ENCODE measurements at places on chromosomes 7 and 10.

DNA sequence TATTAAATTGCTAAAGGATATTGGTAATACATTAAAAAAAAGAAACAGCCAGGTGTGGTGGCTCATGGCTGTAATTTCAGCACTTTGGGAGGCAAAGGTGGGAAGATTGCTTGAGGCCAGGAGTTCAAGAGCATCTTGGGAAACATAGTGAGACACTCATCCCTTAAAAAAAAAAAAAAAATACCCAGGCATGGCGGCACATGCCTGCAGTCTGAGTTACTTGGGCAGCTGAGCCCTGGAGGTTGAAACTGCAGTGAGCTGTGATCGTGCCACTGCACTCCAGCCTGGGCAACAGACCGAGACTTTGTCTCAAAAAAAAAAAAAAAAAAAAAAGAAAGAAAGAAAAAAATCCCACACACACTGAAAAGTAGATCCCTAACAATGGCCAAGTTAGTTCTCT, 59.7 kb downstream of the MACC1 start:
- DNase-seq = peak; percentile 59

- peak; percentile 1 for DNase-seq
Measured at GRCh38 chr7:146902728-146903127, 786.1 kb downstream of the CNTNAP2 start.

GRCh38 chr10:75329190-75329745, 72.3 kb downstream of the ZNF503 start:
- DNase-seq = no peak

DNA sequence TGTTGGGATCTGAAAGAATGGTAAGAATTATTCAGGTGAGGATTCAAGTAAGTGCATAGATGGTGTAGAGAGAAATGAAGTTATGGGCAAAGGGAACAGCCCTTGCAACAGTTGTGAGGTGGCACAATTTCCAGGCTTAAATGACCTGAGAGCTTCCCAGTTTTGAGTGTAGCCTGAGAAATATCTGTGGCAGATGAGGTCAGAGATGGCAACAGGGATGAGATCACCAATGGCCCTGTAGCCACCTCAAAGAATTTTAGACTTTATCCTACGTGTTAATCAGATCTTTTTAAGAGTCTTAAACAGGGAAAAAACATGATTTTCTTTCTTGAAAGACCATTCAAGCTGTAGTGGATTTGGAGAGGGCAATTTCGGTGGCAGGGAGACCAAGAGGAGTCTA, 1.9 kb upstream of the NRF1 start:
- DNase-seq = peak; percentile 36

GRCh38 chr7:142910481-142910880, 23.1 kb downstream of the TRPV5 start:
- no peak for DNase-seq

DNA sequence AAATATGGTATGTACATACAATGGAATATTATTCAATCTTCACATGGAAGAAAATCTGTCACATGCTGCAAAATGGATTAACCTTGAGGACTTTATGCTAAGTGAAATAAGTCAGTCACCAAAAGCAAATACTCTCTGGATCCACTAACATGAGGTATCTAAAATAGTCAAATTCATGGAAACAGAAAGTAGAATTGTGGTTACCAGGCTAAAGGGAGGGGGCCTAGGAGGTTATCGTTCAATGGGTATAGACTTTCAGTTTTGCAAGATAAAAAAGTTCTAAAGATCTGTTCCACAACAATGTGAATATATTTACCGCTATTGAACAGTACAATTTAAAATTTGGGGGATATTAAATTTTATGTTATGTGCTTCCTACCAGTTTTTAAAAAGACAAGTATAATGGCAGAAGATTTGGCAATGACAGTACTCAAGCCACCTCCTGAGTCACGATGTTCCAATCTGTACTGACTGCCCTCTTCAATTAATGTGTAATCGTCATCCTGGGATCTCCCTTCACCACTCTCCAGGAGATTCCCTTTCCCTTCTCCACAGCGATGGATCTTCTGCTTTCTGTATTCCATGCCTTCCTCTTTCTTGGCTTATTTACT, 32.3 kb upstream of the IL6 start:
- DNase-seq = no peak

DNA sequence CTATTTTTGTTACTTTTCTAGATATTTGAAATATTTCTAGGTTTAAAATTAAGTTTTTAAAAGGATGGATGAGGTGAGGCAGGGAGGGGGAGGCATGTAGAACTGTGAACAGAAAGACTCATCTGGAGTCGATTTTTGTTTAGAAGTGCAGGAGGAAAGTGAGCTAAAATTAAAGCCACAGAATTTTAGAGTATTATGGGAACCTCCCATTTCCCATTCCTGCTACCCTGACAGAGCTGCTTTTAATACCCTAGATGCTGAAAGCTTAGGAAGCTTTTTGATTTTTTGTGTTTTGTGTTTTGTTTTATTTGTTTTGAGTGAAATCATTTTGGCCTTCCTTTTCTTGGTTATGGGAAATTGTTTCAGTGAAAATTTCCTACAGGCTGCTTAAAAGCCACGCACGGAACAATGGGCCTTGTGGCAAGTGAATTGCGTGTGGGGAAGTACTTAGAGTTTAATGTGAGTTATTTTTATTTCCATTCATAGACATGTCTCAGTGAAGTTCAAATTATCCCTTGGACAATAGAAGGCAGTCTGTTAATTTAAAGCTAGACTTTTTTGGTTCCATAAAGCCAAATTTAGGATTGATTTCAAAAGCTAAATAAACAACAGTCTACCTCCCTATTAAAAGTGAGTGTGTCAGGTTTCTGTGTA, 102.0 kb upstream of the HDAC9 start:
- no peak for DNase-seq

- DNase-seq = peak; percentile 31
Measured at GRCh38 chr7:40015790-40016296, 65.8 kb downstream of the CDK13 start.

DNA sequence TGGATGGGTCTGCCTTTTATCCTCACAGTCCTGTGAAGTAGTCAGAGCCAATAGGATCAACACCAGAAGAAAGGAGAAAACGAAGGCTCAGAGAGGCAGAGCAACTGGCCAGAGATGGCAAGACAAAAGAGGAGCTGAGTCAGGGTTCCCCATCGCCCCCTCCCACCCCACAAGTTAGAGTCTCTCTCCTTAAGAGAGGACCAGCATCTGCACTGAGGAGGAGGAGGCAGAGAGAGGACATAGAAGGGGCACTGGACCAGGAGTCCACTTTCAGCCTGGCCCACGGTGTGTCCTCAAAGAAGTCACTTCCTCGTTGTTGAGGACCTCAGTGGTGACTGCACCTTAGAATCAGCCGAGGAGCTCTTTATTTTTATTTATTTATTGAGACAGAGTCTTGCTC, 11.6 kb downstream of the SPOCK2 start:
- no peak for DNase-seq

DNA sequence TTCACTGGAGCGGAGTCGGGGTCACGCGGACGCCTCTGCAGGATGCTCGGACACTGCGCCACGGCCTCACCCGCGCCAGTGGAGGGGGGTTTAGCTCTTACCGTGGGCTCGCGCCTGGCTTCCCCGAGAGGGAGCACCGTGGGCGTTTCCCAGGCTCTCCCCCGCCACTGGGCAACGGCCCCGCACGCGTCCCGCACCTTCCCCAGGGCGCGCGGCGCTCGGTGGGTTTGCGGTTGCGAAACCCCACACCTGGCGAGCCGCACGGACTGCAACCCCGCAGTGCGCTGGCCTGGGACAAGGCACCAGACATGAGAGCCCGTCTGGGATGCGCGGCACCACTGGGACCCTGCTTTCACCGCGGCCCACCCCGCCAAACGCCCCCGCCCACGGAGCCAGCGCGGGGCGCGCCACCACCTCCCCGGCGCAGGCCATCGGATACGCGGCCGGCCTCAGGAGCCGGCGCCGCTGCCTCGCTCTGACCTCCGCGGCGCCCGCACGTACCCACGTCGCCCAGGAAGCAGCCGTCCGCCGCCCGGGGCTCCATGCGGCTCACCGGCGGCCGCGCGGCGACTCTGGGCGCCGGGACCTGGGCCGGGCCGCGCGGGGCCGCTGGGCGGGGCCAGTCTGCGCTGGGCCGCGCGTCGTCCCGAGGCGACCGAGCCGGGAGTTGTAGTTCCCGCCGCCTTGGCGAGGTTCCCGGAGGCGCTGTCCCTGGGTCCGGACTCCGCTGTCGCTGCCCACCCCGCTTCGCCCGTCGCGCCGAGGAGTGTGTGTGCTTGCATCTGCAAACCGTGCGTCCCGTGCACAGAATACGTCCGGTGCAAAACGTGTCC, at the start of gene ASB13:
ASB13 (minus strand) TSS at position 588 of the 833 bp plus-strand sequence; CDS start at position 544, 44 bp downstream.
- DNase-seq = peak; percentile 33

GRCh38 chr10:54985732-54986131, 184.7 kb upstream of the PCDH15 start:
- no peak for DNase-seq

- DNase-seq = no peak
Measured at GRCh38 chr10:50416881-50417280, 165.6 kb upstream of the ASAH2 start.

- DNase-seq = peak; percentile 29
Measured at GRCh38 chr10:44980309-44981171, 1.9 kb upstream of the DEPP1 start.

DNA sequence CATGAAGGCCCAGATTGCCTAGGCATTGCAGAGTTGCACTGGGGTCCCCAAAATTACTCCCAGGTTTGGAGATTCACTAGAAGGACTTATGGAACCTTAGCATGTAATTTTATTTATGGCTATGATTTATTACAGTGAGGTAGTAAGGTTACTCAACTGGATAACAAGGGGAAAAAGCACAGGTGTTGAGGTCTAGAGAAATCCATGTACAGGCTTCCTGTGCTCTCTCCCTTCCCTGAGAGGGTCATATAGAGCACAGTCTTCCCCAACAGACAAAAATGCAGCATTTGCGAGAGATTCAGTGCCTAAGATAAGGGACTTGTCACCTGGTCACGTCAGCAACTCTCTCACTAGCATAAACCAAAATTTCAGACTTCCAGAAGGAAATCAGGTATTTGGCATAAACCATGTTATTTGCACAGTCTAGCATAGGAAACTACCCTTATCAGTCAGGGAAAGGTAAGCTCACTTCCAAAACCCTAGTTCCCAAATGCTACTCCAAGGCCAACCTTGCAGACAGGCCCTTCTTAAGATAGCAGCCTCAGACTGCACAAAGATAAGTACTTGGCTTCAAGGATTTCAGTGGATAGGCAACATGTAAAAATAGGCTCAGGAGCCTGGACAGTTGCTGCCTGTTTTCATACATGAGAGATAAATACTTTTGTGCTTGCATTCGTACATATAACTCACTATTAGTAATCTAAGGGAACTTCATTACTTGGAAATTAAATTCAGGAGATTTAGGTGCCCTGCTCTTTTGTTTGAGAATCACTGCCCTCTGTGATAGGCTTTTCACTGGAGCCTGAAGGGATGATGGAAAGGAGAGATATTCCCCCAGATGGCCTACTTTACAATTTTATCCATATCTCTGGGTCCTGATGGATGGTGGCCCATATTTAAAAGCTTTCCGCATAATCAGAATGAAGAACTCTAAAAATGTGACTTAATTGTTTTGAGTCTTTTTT, 378.4 kb upstream of the LRGUK start:
- no peak for DNase-seq

GRCh38 chr10:117483056-117483590, 59.4 kb upstream of the EMX2 start:
- DNase-seq = no peak

GRCh38 chr10:70993051-70993450, 104.7 kb upstream of the PCBD1 start:
- no peak for DNase-seq

All from LHCN-M2 (cell line).